Ovary (tissue), 10 donors: ENCODE measurements at places on chromosomes 1 and 21. TPM values are rescaled to one million over a fixed set of nuclear protein-coding genes. Genes with fewer than 3 reads are reported as not detected.

The PIGC gene
- 21.1 TPM for total RNA-seq

The TFF3 gene
- 29.6 TPM for total RNA-seq

The FMOD gene
- total RNA-seq = 123 TPM

The LEFTY2 gene
- total RNA-seq = 13.2 TPM

The PAX7 gene
- total RNA-seq = not detected

The GLIS1 gene
- total RNA-seq = 0.57 TPM

The NOTCH2NLA gene
- total RNA-seq = 43.5 TPM
